ENCODE measurements at places on chromosomes 16 and 17. TPM values are rescaled to one million over a fixed set of nuclear protein-coding genes. Genes with fewer than 3 reads are reported as not detected.
A peak's percentile ranks its signal among the peaks of the same experiment; 100 is the strongest.

- peaks cover 29% of the 10 kb centered on the region for H3K4me1 ChIP-seq
- DNase-seq = no peak
- peak overlapping the region; percentile 35 for H3K27ac ChIP-seq
- H3K4me3 ChIP-seq = no peak overlapping the region
Measured at GRCh38 chr17:67549820-67550219, 167.9 kb upstream of the NOL11 start.

Gene TEKT3
- not detected for total RNA-seq

Gene TRPV3
- 0.67 TPM for total RNA-seq

DNA sequence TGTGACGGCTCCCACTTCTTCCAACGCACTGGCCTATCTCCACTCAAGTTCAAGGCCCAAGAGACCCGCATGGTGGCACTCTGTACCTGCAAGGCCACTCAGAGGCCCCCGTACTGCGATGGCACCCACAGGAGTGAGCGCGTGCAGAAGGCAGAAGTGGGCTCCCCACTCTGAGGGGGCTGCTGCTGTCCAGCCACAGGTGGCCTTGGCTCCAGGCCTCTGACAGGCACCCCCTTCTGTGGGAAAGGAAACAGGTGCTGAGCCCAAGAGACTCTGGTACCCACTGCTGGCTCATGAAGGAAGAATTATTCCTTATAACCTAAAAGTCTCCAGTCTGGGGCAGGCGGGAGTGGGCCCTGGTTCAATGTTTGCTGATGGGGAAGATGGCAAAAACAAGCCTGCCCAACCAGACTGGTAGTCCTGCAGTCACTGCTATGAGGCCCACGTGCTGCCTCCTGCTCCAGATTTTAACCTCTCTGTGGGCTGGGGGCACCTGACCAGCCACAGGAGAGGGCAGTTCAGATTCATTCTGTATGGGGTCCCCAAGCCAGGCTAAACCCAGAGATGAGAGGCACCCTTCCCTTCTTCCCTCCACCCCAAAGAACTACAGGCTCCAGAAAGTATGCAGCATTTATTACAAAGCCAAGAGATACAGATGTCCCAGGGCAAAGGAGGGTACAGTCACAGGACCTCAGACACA, 3.3 kb downstream of the CISD3 start:
- no peaks in the 10 kb centered on the region for H3K27me3 ChIP-seq
- peak overlapping the region; percentile 17 for H3K4me3 ChIP-seq
- DNase-seq = no peak
- H3K27ac ChIP-seq = peak overlapping the region; percentile 82
- H3K4me1 ChIP-seq = peaks cover 58% of the 10 kb centered on the region

DNA sequence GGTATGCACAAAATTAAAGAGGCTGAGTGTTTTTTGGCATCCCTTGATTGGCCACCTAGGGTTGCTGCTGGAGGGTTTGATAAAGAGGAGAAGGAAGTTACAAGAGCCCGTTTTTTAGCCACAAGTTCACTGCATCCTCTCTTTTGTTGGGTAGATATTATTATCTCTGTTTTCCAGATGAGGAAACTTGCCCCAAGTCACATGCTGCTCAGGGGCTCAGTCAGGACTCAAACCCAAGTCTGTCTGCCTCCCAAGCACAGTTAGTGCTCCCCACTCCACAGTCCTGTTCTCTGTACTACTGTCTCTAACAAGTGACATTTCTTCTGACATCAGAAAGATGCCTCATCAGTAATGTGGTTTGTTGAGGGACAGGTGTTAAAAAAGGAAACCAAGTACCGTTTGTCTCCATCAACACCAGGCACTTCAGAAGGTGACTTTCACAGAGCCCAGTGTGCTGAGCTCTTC, 1.4 kb downstream of the NT5M start:
- peak overlapping the region; percentile 85 for H3K27ac ChIP-seq
- peaks cover 9% of the 10 kb centered on the region for H3K36me3 ChIP-seq
- no peaks in the 10 kb centered on the region for H3K27me3 ChIP-seq
- peaks cover 37% of the 10 kb centered on the region for H3K4me1 ChIP-seq

Measured in activated CD8-positive, alpha-beta T cell treated with anti-CD3 and anti-CD28 coated beads for 36 hours (primary cell).